GM12892 (cell line): ENCODE measurements at places on chromosomes 7 and 10.

DNA sequence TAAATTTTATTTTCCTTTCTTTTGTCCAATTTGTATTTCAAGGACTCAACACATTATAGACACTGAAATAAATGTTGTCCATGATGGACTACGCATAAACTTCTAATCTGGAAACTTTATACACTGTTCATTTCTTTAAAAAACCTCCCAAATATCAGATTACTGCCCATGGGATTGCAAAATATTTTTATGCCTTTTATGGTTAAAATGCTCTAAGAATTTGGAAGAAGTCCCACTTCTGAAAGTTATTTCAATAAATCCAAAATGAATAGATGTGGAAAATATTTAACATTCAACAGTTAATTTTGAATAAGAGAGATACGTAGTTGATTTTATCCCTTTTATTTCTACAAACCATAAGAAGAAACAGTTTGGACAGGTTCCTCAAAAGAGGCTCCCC lies 46.1 kb downstream of the CABCOCO1 start:
- no peak for DNase-seq

- no peak for DNase-seq
Observed at GRCh38 chr10:80197972-80198916, 7.1 kb downstream of the ANXA11 start.

GRCh38 chr10:26507441-26507840 lies 69.3 kb downstream of the APBB1IP start:
- DNase-seq: no peak

DNA sequence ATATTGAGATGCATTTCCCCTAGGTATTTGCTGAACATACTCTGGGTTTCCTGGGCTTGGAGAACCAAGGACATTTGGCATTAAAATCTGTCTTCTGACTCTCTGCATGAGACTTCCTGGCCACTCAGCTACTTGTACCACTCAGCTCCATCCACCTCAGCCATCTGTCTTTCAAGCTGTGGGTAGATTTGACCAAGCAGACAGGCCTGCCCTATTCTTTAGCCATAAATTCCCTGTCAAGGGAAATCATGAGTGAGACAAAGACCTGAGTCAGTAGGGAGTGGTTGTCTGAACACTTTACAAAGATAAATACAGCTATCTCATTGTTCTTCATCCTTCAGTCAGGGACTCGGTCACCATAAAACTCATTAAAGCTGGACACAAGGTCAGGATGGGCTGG lies 399.1 kb downstream of the GPAM start:
- no peak for DNase-seq

DNA sequence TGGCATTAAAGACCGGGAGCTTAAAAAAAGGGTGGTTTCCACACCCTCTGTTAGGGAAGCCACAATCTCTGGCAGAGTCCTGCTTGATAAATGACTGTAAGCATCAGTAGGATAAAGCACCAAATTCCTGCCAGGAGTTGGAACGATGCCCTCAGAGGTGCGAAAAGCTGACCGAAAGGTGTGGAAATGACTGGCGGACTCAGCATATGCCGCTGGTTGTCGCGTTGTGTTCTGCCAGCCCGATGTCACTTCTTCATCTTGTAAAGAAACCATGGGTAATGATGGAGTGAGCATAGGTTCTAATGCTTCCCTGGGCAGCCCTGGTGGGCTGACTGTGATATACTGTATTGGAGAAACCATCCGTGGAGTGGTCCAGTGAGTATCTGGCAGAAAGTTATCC lies 62.4 kb downstream of the KIAA1549 start:
- no peak for DNase-seq

DNA sequence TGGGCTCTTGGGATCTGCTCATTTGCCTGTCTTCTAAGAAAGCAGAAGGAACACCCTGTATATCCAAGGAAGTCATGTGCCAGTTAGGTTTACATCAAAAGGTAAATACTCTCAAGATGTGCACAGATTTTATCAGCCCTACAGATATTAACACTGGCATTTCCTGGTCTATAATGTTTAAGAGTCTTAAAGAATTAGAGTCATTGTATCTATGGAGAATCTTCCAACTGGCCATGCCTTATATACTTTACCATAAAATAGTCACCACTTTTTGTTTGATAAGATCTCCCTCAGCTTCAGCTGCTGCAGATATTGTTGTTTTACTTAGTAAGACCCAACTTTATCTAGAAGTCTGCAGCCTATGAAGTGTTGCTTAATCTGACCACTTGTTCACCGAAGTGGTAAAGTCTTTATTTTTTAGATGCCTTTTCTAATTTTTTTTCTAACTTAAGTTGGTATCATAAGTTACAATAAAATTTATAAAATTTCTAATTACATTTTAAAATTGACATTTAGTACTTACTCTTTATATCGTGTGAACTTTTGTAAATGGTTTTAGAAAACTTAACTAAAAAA lies 58.5 kb downstream of the CPED1 start:
- no peak for DNase-seq

DNA sequence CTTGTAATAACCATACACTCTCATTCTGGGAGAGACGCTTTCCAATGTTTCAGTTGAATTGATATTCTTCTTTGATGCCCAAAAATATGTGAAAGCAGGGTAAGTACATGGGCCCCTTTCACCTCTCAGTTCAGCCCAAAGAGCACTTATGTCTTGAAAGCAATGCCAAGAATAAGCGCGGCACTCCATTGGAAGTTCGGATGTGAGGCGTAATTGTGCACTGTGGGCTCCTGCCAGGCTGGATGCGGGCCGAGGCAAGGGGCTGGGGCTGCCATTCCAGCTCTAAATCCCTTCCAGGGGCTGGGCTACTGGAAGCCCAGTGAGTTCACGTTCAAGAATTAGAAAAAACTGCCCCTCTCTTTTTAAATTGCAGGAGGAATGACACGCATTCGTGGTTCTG lies 113.8 kb downstream of the EBF3 start:
- DNase-seq: no peak

GRCh38 chr7:88090671-88091070 lies 129.2 kb downstream of the SRI start:
- DNase-seq: no peak

DNA sequence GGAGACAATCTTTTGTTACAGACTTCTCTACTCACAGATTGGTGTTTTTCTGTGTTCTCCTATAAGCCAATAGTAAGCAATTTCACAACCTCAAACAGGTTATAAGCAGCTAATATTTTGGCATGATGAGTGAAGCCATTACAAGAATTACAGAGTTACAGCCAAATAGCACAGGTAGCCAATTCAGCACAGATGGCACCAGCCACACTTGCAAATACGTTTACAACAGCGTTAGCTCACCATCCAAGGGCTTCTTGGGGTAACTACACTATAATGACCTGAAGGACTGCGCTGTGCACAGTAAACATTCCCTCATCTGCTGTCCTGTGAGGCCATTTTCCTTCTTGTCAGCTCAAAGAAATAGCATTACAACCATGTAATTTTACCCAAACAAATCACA lies 428.6 kb downstream of the TCERG1L start:
- DNase-seq: no peak

DNA sequence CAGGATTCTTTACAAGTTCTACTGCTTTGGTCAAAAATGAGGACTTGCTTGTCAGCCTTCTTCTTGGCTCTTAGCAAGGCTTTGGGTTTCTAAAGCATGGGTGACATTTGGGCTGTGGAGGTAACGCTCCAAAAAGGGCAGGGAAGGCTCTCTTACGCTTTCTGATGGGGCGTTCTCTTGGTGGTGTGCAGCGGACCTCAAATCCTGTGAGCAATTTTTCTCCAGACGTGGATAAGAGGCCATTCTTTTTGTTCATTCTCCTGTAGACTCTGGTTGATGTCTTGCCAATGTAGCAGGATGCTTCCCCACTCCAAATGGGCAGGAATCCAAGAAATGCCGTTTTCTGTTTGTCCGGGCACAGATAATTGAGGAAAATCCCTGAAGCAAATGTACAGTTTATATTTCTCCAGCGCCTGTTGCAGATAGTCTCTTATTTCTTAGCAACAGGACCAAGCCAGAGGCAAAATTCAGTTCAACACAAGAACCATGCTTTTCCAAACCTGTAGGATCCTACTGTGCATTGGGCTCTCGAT lies 138.4 kb upstream of the NFE2L3 start:
- DNase-seq: no peak

DNA sequence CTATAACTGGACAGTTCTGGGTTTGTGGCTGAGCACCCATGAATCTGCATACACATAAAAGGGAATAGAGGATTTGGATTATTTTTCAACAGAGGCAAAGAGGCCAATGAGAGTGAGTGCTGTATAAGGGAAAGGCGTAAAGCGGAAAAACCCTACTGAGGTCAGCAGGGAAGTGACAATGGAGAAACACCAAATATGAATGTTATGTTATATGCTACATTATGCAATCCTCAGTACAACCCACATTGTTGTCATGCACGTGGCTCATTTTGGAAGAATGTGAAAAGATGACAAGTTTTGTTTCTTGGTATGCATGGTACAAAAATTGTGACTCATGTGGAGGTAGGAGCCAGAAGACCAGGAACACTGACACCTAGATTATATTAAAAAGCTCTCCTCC lies 113.6 kb upstream of the AMPH start:
- DNase-seq: no peak

DNA sequence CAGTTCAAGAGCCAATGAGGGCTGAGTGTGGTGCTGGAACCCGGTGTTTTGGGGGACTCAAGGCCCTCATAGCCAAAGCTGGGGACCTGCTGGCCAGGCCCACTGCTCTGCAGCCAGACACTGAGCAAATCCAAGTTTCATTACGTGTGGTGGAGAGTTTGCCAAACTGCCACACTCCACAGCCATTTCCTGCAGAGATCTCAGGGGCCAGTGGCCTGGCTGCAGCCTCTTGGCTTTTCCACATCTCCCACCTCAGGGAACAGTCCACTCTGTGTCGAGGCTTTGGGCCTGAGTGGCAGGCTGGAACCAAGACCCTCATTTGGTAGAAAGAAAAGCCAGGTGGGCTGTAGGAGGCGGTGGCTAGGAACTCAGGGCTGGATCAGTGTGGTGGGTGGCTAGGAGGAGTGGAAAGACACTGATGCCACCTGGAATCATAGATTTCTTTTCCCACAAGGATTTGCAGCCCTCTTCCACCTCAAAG lies 3.2 kb downstream of the HOXA11 start:
- no peak for DNase-seq

GRCh38 chr10:17041626-17042520 lies 87.7 kb downstream of the CUBN start:
- DNase-seq: no peak

DNA sequence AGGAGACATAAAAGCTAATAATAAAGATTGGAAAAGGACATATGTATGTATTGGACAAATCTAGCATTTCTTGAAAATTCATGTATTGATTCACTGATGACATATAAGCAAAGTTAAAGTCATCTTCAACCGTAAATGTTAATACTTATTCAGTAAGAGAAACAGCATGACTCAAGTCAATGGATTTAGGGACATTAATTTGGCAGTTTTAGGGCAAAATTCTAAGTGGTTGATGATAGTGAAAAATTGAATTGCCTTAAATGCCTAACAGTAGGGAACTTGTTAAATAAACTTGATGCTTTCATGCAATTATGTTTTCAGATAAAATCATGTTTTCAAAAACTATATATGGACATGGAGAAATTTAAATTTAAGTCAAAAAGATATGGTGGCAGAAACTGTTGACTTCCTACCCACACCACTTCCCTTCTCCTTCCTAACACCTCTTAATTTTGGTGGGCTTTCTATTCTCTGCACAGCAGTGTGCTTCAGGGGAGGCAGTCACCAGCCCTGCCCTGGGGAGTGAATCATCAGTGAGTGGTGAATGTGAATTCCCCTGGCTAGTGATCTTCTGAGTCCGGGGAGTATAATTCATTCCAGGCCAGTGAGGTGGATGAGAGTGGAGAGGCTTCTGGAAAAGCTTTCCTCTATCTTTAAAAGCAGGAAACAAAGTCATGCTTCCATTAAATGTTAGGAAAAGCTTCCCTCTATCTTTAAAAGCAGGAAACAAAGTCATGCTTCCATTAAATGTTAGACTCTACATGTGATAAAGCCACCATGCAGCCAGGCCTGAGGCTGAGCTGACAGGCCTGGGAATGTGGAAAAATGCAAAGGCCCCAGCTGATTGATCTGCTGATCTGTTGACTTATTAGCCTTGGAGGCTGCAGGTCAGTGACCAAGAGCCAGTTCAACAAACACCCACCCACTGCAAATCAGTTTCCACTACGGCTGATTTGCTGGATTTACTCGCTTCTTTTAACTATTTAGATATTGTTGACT lies 25.2 kb upstream of the ITGB1 start:
- no peak for DNase-seq

DNA sequence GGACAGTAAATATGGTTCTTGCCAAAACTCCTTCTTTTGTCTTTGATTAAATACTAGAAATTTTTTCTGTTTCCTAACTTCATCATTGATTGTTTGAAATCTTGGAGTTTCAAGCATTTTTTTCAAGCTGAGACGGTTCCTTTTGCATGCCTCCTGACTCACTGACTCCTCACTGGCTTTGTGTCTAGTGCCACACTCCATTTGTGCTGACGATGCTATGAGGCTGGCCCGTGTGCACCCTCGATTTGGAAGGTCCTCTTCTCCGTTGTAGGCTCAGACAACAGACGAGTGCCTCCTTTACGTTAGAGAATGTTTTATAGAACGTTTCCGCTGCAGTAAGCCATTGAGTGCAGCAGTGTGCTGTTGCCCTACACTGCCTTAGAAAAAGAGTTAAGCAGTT lies 10.8 kb upstream of the CSGALNACT2 start:
- no peak for DNase-seq

- DNase-seq: no peak
Observed at GRCh38 chr7:110609336-110609735, 481.6 kb upstream of the LRRN3 start.

- DNase-seq: no peak
Observed at GRCh38 chr10:79024296-79024695, 44.5 kb upstream of the ZMIZ1 start.

- no peak for DNase-seq
Observed at GRCh38 chr7:92598310-92598981, 8.3 kb upstream of the FAM133B start.

DNA sequence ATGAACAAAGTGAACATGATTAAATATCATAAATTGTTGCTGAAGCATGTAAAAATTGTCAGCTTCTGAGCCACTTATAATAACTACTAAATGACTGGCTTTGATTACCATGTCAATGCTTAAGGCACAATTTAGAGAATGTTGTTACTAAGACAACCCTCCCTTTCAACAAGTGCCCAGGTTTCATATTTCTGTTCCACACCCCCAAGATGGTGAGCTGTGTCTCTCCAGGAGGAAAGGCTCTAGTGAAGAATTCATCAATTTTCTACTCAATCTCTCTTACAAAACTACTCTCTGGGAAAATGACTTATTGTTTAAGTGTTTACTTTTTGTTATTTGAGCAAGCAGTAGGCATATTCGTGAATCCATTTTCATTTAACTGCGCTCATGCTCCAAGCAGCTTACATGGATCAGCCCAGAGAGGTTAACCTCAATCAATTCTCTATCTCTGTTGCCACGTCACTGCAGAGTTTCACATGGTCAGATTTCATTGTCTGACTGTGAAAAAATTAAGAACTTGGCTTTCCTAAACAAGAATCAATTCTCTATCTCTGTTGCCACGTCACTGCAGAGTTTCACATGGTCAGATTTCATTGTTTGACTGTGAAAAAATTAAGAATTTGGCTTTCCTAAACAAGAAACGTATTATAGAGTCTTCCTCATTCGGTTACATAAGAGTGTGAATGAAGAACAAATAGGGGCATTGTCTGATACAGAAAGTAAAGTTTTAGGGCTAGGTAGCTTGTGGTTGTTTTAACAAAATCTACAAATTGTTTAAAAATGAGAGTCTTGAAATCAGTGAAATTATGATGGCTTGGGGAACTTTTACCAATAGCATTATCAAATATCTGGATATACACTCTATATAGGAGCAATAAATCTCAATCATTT lies 49.7 kb downstream of the CCDC71L start:
- DNase-seq: no peak
